ENCODE measurements at places on chromosomes 2 and 18.

DNA sequence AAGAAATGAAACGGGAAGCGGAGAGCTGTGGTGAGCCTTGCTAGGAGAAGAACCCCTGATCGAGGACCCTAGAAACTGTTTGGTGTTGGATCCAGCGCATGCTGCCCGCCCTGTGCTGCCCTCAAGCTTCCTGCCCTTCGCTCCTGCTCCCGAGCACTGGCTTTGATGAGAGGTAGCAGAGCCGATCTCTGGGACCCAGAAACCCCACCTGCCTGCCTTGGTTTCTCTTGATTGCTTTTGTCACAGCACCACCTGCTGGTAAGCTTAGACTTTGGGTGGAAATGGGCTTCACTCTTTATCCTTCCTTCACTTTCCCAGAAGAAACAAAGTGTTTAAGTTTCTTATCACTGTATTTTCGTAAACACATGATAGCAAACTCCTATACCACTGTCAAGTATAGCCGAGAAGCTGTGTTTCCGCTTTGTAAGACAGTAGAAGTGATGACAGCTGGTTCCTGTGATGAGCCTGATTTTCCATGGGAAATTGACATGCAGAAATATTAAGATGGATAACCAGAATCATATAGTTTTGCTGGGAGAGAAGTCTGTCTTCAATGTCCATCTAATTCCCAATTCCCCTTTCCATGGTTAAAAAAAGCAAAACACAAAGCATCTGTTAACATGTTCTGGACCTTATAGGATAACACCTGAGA, 267.4 kb downstream of the PHLPP1 start:
- DNase-seq: no peak

- DNase-seq: no peak
Measured at GRCh38 chr2:218448934-218449333, 30.0 kb downstream of the VIL1 start.

DNA sequence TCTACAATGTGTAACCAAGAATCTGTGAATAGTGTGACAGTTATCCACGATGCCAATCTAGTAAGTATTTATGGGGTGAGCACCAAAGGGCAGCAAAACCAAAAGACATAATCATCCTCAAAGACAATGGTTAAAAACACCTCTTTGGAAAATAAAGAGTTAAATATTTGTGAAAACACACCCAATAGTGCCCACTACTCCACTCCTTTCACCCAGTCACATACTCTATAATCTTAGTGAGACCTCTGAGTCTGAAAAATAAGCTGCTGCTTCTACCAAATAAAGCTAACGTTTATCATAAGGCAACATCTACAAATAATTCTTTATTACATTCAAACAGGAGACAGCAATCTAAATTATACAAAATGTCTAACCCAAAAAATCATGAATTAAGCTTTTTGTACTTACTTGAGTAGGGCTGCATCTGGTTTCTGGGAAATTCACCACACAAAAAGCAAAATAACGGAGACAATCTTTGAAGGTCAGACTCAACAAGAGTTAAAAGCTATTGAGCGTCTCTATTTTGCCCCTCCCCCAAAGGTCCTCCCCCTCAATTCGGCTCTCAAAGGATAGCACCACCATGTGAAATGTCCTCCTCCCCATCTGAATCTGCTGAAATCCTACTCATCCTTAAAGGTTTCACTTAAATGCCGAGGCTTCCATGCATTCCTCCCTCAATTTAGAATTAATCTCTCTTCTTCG, 2.0 kb downstream of the RAPH1 start:
- DNase-seq: no peak

GRCh38 chr2:9313443-9313842, 106.8 kb downstream of the ASAP2 start:
- DNase-seq: no peak

GRCh38 chr2:17334300-17334699, 183.9 kb downstream of the RAD51AP2 start:
- no peak for DNase-seq

- DNase-seq: no peak
Measured at GRCh38 chr2:198098918-198099317, 294.5 kb downstream of the PLCL1 start.

DNA sequence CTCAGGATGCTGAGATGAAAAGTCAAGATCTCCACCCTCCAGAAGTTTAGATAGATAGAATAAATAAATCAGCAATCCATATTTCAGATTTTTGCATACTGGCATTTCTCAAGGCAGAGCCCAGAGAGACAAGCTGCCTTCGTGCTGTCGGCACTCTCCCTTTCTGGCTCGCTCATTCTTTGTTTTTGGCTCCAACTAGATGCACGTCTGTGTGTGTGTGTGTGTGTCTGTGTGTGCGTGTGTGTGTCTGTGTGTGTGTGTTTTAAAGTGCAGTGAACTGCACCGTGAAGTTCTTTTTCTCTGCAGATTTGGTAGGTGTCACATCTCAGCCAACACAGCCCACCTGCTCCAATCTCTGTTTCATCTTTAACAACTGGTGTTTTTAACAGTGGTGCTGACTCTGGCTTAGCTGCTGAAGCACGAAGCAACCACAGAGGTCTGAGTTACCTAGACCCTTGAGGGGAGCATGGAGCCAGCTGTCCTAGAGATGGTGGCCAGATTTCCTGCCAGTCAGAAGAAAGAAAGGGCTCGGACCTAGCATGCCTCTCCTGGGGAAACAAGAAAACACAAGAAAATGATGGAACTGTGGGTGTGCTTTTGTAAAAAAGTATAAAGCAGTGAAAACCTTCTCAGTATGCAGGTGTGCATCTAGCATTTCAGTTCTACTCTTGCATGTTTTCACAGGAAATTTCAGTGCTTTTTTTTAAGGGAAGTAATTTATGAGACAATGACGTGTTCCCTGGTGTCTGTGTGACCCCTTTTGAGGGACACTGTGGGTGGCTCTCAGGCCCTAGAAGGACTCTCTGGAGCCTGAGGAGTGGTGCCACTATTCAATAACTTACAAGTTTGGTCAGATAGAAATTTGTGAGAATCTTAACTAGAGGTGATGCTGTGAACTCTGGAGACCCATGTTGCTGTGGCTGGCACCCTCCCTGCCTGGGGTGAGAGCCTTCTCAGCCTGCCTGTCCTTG, 364.3 kb downstream of the RNF144A start:
- DNase-seq: no peak

- DNase-seq: no peak
Measured at GRCh38 chr2:68565858-68566257, 77.5 kb upstream of the PROKR1 start.

DNA sequence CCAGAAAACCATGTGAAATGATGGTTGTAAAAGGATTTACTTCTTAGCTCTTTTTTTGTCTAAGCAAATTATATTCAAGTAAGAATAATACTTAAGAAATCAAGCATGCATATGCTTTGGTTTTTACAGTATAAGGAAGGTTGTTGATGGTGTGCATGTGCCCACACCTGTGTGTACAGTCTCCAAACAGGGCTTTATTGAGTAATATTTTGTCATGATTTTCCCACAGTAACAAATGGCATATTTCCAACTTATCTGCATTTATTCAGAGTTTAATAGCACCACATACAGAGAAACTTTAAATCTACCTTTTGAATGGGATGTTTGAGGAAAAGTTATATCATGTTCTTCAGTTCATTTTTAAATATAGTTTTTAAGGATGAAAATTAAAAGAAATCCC, 76.5 kb upstream of the DSG1 start:
- DNase-seq: no peak

GRCh38 chr2:143347271-143347695, 218.1 kb downstream of the ARHGAP15 start:
- peak; percentile 95 for DNase-seq

GRCh38 chr2:232636788-232637420, 3.5 kb downstream of the EFHD1 start:
- no peak for DNase-seq

All from NCI-H2081 treated with DMSO at 0.1 percent for 48 hours (cell line).